Activated T-helper 2 cell treated with anti-CD3 and anti-CD28 coated beads, Interferon-gamma antibody, Interleukin-2, Interleukin-4, amounts not matched to agents 10 μg/mL and 5 μg/mL and 100 μg/mL, durations not matched to agents 14 hours and 24 hours and 36 hours (primary cell): ENCODE measurements at places on chromosomes 1 and 21. TPM values are rescaled to one million over a fixed set of nuclear protein-coding genes. Genes with fewer than 3 reads are reported as not detected.

GRCh38 chr1:20318971-20319370, 28.3 kb downstream of the VWA5B1 start:
- H3K27ac ChIP-seq: no peak overlapping the region
- no peaks in the 10 kb centered on the region for H3K36me3 ChIP-seq
- no peak for DNase-seq
- H3K27me3 ChIP-seq: peaks cover 21% of the 10 kb centered on the region
- peaks cover 27% of the 10 kb centered on the region for H3K4me1 ChIP-seq

NTNG1 gene
- total RNA-seq: not detected in 2 replicates

GRCh38 chr1:145695821-145696629, 11.1 kb downstream of the PDZK1 start:
- no peaks in the 10 kb centered on the region for H3K36me3 ChIP-seq
- no peak for DNase-seq
- H3K4me1 ChIP-seq: peaks cover 3% of the 10 kb centered on the region
- peaks cover 16% of the 10 kb centered on the region for H3K27me3 ChIP-seq
- H3K4me3 ChIP-seq: no peak overlapping the region

DNA sequence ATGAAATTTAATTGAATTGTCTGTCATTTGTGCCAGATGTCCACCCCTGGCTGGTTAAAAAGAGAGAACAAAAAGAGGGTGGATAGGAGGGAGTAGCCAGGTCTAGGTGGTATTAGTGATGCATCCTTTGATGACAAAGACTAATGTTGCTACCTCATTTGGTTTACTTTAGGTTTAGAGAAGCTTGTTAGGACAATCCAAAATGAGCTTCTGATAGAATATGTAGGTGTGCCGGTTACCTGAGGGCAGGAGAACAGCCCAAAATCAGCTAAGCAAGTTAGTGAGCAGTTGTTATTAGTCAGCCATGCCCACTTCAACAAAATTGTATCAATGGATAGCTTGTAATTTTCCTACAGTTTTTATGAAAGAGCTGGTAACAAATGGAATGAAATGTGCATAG, 61.4 kb upstream of the PTGS2 start:
- H3K4me1 ChIP-seq: peaks cover 42% of the 10 kb centered on the region
- no peak overlapping the region for H3K4me3 ChIP-seq
- H3K27me3 ChIP-seq: no peaks in the 10 kb centered on the region
- peaks cover 15% of the 10 kb centered on the region for H3K36me3 ChIP-seq
- no peak overlapping the region for H3K27ac ChIP-seq
- DNase-seq: no peak

GRCh38 chr1:179369751-179370341, 4.1 kb downstream of the AXDND1 start:
- peaks cover 13% of the 10 kb centered on the region for H3K4me1 ChIP-seq
- peaks cover 14% of the 10 kb centered on the region for H3K27me3 ChIP-seq
- no peak overlapping the region for H3K27ac ChIP-seq
- no peaks in the 10 kb centered on the region for H3K36me3 ChIP-seq
- DNase-seq: no peak

DNA sequence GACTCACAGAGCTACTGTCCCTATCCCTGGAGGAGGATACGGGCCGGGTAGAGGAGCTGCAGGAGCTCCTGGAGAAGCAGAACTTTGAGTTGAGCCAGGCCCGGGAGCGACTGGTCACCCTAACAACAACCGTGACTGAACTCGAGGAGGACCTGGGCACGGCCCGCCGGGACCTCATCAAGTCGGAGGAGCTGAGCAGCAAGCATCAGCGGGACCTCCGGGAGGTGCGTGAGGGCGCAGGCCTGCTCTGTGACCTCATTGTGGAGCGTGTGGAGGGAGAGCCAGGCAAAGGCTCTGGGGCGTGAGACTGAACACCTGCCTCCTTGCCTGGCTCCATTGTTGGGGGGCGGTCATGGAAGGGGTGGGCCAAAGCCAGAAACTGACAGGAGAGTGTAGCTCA, 19.0 kb downstream of the PPFIA4 start:
- H3K36me3 ChIP-seq: peaks cover 10% of the 10 kb centered on the region
- no peaks in the 10 kb centered on the region for H3K27me3 ChIP-seq
- H3K4me1 ChIP-seq: peaks cover 2% of the 10 kb centered on the region
- no peak for DNase-seq
- no peak overlapping the region for H3K27ac ChIP-seq

GRCh38 chr1:234649432-234650081, 39.6 kb upstream of the IRF2BP2 start:
- no peak for DNase-seq
- H3K4me1 ChIP-seq: no peaks in the 10 kb centered on the region
- no peak overlapping the region for H3K4me3 ChIP-seq
- H3K36me3 ChIP-seq: no peaks in the 10 kb centered on the region
- no peak overlapping the region for H3K27ac ChIP-seq
- peaks cover 4% of the 10 kb centered on the region for H3K27me3 ChIP-seq

IFI44 gene
- 14.4 and 16.0 TPM in 2 replicates for total RNA-seq

SLC37A1 gene
- total RNA-seq: 21.6 and 22.3 TPM in 2 replicates

PODN gene
- not detected in 2 replicates for total RNA-seq

GRCh38 chr1:78045563-78045925, 222 bp upstream of the GIPC2 start:
- no peaks in the 10 kb centered on the region for H3K36me3 ChIP-seq
- DNase-seq: no peak
- H3K4me3 ChIP-seq: peak overlapping the region; percentile 74
- no peak overlapping the region for H3K27ac ChIP-seq
- peaks cover 25% of the 10 kb centered on the region for H3K4me1 ChIP-seq

ENAH gene
- 0.11 and 0.14 TPM in 2 replicates for total RNA-seq

SLC35D1 gene
- total RNA-seq: 14.5 and 14.8 TPM in 2 replicates

- no peaks in the 10 kb centered on the region for H3K36me3 ChIP-seq
- no peak overlapping the region for H3K27ac ChIP-seq
- no peaks in the 10 kb centered on the region for H3K4me1 ChIP-seq
- DNase-seq: no peak
- peaks cover 6% of the 10 kb centered on the region for H3K27me3 ChIP-seq
Measured at GRCh38 chr1:34915521-34915920, 13.9 kb downstream of the DLGAP3 start.

GRCh38 chr1:181216591-181216994, 128.1 kb downstream of the IER5 start:
- no peaks in the 10 kb centered on the region for H3K36me3 ChIP-seq
- no peak overlapping the region for H3K4me3 ChIP-seq
- H3K27me3 ChIP-seq: peaks cover 13% of the 10 kb centered on the region
- DNase-seq: no peak

- no peaks in the 10 kb centered on the region for H3K36me3 ChIP-seq
- DNase-seq: no peak
- H3K4me1 ChIP-seq: no peaks in the 10 kb centered on the region
- H3K27ac ChIP-seq: no peak overlapping the region
- no peak overlapping the region for H3K4me3 ChIP-seq
- no peaks in the 10 kb centered on the region for H3K27me3 ChIP-seq
Measured at GRCh38 chr1:99292886-99293285, 28.6 kb downstream of the PLPPR4 start.

DNA sequence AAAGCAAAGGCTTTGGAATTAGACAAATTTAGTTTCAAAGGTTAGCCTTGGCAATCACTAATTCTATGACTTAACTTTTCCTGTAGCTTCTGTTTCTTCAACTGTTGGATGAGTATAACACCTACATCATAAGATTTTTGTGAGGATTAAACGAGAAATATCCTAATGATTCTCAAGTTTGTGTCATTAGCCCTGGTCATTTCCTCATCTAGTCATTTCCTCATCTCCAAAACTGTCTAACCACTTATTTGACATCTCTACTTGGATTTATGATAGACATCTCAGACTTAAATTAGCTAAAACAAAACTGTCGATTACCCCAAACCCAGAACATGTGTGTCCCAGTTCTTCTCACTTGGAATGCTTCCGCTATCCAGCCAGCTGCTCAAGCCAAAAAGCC, 80.2 kb upstream of the CHODL start:
- DNase-seq: no peak
- H3K4me1 ChIP-seq: no peaks in the 10 kb centered on the region
- no peak overlapping the region for H3K27ac ChIP-seq
- no peaks in the 10 kb centered on the region for H3K36me3 ChIP-seq

DNA sequence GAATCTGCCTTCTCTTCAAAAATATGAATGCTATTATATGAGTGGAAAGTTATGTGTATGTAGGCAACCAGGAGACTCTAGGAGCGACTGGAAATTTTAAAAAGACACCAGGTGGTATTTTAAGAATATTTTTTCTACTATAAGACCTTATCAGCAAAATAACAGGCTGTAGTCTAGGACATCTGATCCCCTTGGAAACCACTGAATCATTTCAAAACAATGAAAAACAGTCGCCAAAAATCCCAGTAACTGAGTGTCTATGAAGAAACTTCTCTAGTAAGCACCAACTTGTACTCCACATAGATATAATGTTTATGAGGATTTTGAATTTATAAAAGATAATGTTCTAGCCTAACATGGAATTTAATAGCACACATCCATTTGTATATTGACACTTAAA, 358.5 kb downstream of the GPATCH2 start:
- H3K27ac ChIP-seq: no peak overlapping the region
- no peak for DNase-seq
- H3K27me3 ChIP-seq: no peaks in the 10 kb centered on the region
- H3K4me1 ChIP-seq: no peaks in the 10 kb centered on the region

DNA sequence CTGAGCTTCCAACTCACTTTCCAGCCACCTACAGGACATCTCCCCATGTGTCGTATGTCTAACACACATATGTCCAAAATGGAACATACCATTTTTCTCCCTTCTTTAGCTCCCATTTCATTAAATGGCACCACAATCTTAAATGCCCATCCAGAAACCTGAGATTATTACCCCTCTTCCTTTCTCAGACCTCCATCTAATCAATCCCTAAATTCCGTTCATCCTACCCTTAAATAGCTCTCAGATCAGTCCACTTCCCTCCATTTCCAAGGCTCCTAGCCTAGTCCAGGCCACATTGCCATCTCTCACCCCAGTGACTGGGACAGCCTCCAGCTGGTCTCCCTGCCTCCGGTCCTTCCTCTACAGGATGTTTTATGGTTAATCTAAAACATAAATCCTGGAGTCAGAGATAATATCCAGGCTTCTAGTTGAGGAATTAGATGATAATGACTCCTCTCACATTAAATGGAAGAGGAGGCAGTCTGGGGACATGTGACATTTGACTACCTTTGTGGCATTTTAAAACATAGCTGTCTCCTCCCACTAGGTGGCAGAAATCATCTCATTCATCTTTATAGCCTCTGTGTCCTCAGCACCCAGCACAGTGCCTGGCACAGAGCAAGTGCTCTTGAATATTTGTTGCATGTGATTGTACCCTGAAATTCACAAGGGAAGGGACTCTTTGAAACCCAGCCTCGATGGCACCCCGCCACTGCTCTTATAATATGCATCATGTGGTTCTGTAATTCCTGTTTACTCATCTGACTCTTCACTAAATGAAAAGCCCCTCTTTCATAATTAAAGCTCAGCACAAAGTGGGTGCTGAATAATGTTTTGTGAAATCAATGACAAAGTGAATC, 102.3 kb downstream of the TMEM53 start:
- H3K4me1 ChIP-seq: no peaks in the 10 kb centered on the region
- H3K4me3 ChIP-seq: no peak overlapping the region
- H3K36me3 ChIP-seq: no peaks in the 10 kb centered on the region
- H3K27me3 ChIP-seq: peaks cover 10% of the 10 kb centered on the region

- H3K4me1 ChIP-seq: no peaks in the 10 kb centered on the region
- no peaks in the 10 kb centered on the region for H3K27me3 ChIP-seq
- H3K27ac ChIP-seq: peak overlapping the region; percentile 50
- H3K36me3 ChIP-seq: peaks cover 61% of the 10 kb centered on the region
- H3K4me3 ChIP-seq: no peak overlapping the region
Measured at GRCh38 chr1:41014871-41015270, 6.7 kb downstream of the SLFNL1 start.

CD53 gene
- total RNA-seq: 161 and 165 TPM in 2 replicates

- peaks cover 33% of the 10 kb centered on the region for H3K27me3 ChIP-seq
- H3K27ac ChIP-seq: no peak overlapping the region
- H3K4me1 ChIP-seq: peaks cover 16% of the 10 kb centered on the region
- DNase-seq: no peak
- no peaks in the 10 kb centered on the region for H3K36me3 ChIP-seq
- H3K4me3 ChIP-seq: no peak overlapping the region
Measured at GRCh38 chr1:54997711-54997986, 1.1 kb upstream of the BSND start.

DNA sequence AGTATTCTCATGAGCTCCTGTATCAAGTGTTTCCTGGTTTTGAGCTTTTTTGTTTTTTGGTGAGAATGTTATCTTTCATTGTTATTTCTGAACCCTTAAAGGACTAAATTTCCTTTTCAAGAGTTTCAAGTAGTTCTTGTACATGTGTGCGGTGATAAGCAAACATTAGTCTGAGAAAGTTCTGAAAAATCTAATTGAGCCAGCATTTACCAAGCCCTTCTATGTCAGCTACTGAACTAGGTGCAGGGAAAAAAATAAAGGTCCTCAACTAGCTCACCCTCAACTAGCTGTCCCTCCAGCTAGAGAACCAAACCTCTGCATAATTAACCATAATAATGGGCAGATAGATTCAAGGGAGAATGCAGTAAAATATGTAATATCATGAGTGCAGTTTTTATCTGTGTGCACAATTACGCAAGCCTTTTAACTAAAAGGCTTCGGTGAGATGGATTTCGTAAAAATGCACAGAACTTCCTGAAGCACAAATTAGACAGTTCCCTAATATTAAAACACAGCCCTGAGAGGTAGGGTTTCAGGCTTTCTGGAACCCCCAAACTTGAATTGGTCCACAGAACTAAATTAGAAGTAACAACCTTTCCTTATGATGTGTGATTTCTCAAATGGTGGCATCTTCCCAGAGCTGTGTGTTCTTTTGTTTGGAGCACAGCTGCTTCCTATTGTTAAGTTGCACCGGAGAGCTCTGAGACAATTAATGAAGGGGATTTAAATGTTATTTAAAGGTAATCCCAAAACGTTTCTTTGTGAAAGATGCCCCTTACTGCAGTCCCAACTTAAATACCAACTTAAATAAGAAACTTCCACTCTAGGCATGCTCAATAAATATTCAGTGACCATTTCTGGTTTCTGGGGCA, 165.8 kb downstream of the NFIA start:
- H3K27me3 ChIP-seq: peaks cover 5% of the 10 kb centered on the region
- H3K36me3 ChIP-seq: no peaks in the 10 kb centered on the region

- H3K36me3 ChIP-seq: no peaks in the 10 kb centered on the region
- no peaks in the 10 kb centered on the region for H3K4me1 ChIP-seq
- DNase-seq: no peak
- no peak overlapping the region for H3K4me3 ChIP-seq
- no peak overlapping the region for H3K27ac ChIP-seq
Measured at GRCh38 chr1:33516428-33516827, 44.0 kb downstream of the ZSCAN20 start.

LCE6A gene
- total RNA-seq: not detected in 2 replicates
